ENCODE measurements at places on chromosomes 4 and X.

DNA sequence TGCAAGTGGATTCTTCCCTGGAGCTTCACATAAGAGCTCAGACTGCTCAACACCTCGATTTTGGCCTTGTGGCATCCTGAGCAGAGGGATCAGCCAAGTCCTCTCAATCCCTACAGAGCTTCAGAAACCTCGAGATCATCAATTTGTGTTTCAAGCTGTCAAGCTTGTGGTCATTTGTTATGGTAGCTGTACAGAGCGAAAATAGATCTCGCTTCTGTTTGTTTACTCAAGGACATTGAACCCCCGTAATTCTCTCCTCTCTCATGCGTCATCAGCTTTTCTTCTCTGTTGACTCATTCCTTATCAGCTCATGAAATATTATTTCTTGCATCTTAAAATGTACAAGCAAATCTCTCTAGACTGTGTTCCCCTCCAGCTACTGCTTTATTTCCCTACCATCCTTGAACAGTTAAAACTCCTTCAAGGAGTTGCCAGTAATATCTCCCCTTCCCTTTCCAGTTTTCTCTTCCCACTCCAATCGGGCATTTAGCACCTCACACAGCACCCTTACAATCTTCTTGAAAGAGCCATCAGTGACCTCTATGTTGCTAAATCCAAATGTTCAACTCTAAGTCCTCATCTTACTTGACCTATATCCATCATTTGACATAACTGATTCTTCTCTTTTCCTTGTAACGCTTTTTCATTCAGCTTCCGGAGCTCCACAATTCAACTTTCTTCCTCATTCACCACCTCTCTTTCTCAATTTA is 106.2 kb upstream of the FAT1 start:
- no peak for DNase-seq

DNA sequence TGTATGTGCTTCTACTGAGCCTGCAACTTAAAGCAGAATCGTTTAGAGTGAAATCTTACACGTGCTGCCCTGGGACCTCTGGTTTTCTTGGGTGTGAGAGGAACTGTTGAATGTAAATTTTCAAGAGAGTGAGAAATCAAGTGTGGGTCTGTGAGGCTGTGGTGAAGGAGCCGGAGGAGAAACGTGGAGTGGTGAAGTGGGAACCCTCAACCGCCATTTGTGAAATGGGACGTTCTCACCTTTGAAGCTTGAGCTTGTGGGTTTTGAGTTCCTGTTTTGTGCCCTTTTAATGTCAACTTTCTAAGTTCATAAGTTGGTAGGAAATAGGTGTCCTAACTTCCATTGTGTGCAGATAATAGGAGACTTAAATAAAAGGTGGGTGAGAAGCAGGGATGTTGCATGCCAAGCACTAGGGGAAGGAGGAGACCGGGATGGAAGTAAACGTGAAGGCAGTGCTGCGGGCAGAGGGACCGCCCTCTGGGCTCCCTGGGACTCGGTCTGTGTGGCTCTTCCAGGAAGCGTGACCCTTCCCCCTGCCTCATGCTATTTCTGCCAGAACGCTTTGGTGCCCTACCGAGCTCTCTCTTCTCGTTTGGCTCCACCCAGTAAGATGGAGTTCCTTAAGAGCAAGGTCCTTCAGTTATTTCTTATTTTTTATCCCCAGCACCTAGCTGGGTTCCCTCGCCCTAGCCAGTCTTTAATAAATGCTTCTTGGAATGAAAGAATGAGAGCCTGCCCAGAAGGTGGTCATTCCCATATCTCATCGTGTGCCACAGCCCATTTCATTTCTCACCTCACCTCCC is 56.0 kb downstream of the TMEM131L start:
- no peak for DNase-seq

GRCh38 chr4:138644322-138644721 is 371.3 kb upstream of the NOCT start:
- no peak for DNase-seq

GRCh38 chr4:37615720-37616063 is 70.5 kb downstream of the RELL1 start:
- no peak for DNase-seq

DNA sequence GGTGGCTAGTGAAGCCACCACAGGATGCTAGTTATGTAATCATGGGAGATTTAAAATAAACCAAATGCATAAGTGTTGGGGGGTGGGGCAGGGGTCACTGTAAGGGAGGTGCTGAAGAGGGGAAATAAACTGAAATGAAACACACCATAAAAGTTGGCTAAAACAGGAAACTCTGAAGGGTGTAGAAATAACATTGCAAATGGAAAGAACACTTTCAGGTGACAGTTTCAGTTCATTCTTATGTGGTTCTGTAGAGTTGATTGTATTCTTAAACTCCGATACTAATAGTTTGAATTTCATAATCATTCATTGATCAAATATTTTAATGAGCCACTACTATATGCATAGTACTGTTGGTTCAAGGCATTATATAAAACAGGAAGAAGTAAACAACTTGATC is 80.1 kb downstream of the HDAC8 start:
- DNase-seq: no peak

- DNase-seq: no peak
These were observed 2.0 kb downstream of the HS3ST1 start for GRCh38 chr4:11426731-11427120.

DNA sequence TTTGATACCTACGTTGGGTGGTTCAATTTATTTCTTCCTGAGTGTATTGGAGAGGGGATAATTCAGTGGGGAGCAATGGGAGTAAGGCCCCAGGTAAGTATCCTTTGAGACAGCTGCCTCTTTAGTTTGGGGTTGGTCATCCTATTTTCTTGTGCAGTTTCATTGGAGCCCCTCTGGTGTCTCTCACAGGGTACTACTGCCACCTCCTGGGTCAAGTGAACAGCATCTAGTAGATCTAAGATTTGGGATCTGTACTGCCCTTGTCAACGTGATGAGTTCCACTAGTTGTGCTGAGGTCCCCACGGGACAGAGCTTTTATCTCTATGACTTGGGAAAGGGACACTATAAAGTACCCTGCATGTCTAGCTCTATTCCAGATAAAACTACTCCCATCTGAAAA is 80.6 kb downstream of the PBDC1 start:
- no peak for DNase-seq

DNA sequence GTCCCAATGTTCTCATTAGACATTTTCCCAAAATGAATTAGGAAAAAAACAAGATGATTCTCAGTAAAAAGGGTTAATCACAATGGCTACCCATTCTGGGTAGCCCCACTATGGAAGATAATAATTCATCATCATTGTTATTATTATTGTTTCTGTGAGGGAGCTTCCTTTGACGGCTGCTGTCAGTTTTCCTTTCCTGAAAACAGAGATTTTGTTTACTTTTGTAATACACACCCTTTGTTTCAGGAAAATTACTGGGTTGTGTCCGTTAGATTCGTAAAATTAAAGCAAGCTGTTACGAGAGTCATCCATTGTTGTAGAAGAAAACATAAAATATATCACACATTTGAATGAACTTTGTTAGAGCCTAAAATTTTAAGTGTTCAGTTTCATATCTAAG is 192.9 kb upstream of the ANKRD50 start:
- no peak for DNase-seq

GRCh38 chr4:53321151-53321983 is 44.5 kb downstream of the SCFD2 start:
- no peak for DNase-seq

DNA sequence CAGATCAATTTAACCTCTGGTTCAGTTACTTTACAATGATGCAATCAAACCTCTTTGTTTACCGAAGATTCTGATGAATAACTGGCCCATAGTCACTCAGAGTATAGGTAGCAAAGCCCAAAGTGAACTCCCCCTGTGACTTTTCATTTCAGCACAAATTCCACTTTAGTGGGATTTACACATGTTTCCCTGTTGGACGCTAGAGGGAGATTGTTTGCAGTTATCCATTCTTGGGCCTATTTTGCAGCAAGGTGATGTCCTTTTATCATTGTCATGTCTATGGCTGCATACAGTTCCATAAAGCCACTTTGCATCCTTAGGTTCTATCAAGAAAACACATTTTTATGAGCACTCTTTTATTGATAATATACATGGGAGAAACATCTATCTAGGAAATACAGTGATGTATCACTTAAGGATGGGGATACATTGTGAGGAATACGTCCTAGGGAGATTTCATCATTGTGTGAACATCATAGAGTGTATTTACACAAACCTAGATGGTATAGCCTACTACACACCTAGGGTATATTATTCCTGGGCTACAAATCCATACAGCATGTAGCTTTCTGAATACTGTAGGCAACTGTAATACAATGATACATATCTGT is 14.5 kb upstream of the DKK2 start:
- DNase-seq: no peak

GRCh38 chrX:21946925-21947641 is 6.6 kb downstream of the SMS start:
- DNase-seq: no peak

DNA sequence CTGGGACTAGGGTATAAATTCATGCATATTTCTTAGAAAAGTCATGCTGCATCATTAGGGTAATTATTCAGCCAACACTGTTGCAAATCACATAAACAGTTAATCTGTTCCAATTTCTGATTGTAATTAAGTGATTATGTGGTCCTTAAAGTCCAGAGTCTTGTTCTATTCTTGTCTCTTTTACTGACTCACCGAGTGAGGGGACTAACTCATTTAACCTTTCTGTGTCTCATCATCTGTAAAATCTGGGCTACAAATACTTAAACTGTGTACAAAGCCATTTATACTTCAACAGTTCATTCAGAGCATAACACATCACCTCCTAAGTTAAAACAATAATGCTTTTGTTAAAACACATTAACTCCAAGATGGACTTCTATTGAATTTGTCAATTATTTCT is 65.4 kb upstream of the KLHL13 start:
- DNase-seq: no peak

DNA sequence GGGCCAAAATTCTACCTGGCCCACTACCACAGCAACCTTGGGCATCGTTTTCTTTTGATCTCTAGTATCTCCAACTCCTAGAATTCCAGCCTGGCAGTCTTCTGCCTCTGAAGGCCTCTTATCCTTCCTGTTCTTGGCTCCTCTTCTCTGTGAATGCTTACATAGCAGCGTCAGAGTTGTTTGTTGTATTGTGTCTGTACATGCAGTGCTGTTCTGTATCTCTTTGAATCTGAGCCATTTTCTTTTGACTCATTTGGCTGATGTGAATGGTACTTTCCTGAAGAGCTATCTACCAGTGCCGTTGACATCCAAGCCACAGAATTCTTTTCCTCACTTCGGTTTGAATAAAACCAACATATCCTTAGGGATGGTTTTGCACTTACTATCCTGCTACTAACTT is 79.2 kb downstream of the TMEM164 start:
- no peak for DNase-seq

DNA sequence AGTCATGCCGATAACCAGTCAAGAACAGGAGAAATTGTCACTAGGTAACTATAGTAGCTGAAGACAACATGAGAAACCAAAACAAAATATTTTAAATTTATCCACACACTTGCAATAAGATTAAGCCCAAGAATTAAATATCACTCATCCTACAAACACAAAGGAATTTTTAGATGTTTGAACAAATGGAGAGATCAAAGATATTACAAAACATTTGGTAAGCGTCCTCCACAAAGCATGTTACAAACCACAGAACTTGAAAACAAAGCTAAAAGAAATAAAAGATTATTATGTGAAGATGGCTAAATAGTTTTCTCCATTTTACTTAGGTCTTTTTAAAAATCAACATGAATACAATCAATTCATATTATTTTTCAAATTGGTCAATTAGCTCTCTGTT is 631.9 kb upstream of the INTU start:
- DNase-seq: no peak

- no peak for DNase-seq
These were observed 621.1 kb downstream of the BCOR start for GRCh38 chrX:39476604-39477021.

DNA sequence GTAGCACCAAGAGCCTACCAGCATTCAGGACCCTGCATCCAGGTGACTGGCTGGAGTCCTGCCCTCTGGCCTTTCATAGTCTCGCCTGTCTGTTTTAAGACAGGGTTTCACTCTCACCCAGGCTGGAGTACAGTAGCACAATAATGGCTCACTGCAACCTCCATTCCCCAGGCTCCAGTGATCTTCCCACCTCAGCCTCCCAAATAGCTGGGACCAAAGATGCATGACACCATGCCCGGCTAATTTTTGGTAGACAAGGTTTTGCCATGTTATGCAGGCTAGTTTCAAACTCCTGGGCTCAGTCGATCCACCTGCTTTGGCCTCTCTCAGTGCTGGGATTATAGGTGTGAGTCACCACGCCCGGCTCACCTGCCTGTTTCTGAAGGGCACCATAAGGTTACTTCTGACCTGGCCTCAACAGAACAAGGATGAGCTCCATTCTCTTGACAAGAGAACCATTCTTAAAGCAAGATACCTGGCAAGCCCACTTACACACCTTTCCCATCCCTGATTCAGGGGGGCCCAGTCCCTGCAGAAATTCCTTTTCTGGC is 6.7 kb downstream of the RPS4X start:
- no peak for DNase-seq

GRCh38 chr4:109462802-109463201 is 29.2 kb downstream of the SEC24B start:
- DNase-seq: no peak

- DNase-seq: no peak
These were observed 49.5 kb downstream of the HS6ST2 start for GRCh38 chrX:132908891-132909290.

- no peak for DNase-seq
These were observed 88.5 kb upstream of the NOCT start for GRCh38 chr4:138927072-138927471.

GRCh38 chr4:48261281-48261680 is 8.4 kb downstream of the TEC start:
- no peak for DNase-seq

DNA sequence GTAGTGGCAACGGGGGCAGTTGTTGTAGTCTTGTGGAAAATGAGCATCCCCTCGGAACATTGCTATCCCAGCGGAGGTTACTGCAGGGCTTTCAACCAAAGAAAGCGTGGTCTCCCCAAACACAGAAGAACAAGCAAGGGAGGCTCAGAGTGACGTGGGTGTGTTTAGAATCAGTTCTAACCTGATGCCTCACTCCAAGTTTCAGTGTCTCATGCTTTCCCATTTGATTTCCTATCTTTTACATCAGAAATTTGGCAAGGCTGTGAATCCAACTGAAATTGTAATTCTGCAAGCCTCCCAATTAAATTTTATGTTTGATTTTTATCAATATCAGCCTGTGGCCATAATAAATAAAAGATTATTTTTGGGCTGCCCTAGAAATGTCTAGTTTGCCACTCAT is 156.1 kb upstream of the LNX1 start:
- no peak for DNase-seq

All from progenitor cell of endocrine pancreas (in vitro differentiated cells).